Astrocyte of the spinal cord (primary cell): ENCODE measurements at places on chromosomes 7 and 10.

DNA sequence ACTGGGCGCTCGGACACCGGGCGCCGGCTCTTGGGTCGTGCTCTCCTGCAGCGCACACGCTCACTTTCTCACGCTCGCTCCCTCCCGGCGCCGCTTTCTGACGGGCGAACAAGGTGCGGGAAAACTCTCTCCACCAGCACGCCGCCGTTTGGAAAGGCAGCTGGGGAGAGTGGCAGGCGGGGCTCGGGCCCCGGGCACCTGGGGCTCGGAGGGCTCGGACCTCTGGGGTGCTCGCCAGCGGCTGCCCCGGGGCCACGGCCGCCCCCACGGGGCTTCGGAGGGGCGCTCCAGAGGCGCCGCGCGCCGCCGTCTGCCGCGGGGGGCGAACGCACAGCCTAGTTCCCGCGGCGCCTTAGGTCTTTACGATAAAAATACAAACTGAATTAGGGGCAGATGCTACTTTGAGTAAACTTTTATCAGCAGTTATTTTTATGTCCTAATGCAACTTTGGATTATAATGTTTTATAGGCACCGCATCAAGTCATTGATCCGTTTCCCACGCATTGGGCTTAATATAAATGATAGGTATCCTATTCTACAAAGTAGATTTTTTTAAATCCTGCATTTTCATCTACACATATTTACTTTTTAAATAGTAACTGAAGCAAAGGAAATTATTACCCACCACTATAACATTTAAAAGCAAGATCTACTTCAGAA lies 535 bp upstream of the EPC1 start:
- DNase-seq, result no peak

- peak; percentile 48 for DNase-seq
Measured at GRCh38 chr10:62992145-62992721, 140.9 kb upstream of the NRBF2 start.

DNA sequence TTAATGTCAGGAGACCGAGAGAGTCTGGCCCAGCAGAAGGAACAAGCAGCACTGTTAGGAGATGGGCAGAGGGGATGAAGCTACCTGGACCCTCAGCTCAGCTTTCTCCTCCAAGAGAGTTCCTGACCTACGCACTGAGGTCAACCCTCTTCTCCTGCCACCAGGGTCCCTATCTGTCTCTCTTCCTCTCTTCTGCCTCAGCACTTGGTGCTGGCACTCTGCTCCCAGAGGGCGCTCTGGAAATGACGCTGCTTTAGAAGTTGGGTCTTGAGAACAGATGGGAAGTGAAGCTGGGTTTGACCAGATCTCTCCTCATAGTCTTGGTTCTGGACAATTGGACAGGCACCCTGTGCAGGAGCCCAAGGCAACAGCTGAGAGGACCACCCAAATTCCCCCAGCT lies 216.0 kb upstream of the AGK start:
- DNase-seq, result no peak

- peak; percentile 80 for DNase-seq
Measured at GRCh38 chr7:30888747-30889146, 22.9 kb upstream of the AQP1 start.

- no peak for DNase-seq
Measured at GRCh38 chr10:11880151-11881029, 57.2 kb downstream of the PROSER2 start.

DNA sequence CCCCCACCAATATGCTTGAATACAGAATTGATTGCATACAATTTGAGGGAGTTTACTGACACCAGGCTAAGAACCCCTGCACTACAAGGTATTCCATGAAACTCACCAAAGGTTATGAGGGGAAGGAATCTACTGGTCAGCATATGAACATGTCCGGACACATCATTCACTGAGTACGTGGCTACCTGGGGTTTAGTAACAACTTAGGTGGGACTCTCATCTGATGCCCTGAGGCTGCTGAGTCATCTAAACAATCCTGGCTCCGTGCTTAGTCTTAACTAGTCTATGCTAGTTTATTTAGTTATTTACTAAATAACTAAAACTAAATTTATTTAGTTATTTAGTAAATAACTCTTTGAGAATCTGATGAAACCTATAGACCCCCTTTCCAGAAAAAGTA lies 11.3 kb downstream of the PI4K2A start:
- DNase-seq, result no peak

- no peak for DNase-seq
Measured at GRCh38 chr10:3178042-3178441, 5.5 kb upstream of the PITRM1 start.

- DNase-seq, result no peak
Measured at GRCh38 chr7:21947056-21947455, 1.4 kb upstream of the CDCA7L start.

- no peak for DNase-seq
Measured at GRCh38 chr7:149330914-149331567, 69.0 kb downstream of the ZNF783 start.

DNA sequence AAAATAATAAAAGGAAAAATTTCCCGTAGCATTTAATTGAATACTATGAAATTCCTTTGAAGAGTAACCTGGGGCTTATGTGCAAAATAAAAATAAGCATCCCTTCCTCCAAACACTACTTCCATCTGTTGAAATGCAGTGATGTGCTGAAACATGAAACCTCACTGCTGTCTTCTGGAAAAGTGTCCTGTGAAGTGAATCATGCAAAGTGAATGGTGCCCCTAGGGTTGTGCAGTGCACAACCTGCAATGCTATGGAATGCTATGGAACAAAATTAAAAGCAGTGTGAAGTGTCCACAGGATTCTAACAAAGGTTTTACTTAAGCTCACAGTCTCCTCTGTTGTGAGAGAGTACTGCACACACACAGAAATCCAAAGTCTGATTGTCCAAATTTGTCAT lies 480.9 kb downstream of the ETV1 start:
- peak; percentile 41 for DNase-seq

- DNase-seq, result no peak
Measured at GRCh38 chr10:11255796-11256444, 238.2 kb downstream of the CELF2 start.

GRCh38 chr7:157065046-157065445 lies 54.6 kb upstream of the MNX1 start:
- no peak for DNase-seq

- DNase-seq, result peak; percentile 85
Measured at GRCh38 chr7:10802526-10802925, 171.1 kb upstream of the PHF14 start.

DNA sequence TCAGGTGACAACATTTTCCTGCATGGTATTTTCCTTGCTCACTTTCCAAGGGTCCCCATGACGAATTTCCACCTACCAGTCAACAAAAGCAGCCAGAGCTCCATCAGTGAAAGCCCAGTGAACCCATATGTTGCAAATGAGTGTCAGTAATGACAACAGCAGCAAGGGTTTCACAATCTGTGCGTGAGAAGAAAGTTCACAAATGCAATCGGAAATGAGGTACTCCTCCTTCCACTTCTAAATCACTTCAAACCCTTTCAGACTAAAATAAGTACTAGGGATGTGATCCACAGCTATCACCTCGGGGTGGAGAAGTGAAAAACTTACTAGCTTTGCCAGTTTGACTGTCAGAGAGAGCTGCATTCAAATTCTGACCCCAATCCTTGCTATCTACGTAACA lies 55.6 kb upstream of the BET1 start:
- DNase-seq, result no peak

DNA sequence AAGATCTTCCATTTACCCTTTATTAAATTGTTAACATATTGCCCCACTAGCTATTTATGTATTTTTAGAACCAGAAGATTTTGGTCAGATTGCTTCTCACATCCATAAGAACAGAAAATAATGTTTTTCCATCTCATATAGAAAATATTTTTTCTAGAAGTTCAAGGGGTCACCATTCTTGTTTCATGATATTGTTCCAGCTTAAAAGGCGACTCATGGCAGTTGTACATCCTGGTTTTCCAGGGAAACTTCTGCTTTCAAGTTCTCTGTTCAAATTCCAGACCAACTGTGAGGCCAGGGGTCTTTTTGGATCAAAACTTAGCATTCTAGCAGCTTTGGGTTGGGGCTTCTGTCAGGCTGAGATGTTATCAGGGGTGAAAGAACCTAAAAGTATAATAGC lies 84.4 kb downstream of the LRRC4 start:
- no peak for DNase-seq

DNA sequence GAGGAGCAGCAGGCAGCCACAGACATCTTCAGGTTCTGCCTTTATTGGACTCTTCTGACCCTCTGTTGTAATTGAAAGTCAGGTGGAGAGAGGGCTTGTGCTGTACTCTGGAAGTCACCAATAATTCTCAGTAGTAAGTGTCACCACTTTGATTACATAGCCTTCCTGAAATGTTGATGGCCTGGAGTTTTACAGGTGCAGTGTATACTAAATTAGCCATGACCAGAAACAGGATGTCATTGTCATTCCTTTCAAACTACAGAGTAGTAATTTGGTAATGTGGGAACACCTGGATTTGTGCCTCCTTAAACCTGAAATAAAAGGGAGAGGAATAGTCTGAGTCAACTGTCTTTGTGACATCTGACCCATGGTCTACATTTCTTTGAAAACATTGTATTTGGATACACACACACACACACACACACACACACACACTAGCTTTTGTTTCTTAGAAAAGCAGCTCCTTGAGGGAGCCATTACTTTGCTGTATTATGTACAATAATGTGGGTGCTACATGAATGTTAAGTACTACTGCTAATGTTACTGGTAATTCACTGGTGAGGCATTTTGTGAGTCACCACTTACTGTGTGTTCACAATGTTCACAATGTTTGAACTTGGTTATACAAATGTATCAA lies 19.6 kb downstream of the ARL4A start:
- peak; percentile 68 for DNase-seq

DNA sequence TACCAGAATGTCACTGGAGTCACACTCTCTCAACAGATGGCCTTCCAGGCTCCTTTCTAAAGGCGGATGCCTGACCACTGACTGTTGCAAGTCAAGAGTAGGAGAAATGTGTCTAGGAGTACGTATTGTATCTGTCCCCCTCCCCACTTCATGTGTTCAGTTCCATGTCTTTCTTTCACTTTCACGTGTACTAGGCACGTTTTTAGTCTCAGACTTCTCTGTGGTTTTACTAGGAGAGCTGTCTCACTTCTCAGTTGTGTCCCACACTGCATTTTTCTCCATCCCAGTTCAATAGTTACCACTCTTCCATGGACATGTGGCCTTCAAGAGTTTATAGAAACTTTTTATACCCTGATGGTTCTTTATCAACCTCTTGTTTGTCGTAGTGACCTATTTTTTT lies 893.0 kb downstream of the NRG3 start:
- DNase-seq, result no peak

GRCh38 chr7:136139417-136139816 lies 162.3 kb upstream of the MTPN start:
- no peak for DNase-seq

DNA sequence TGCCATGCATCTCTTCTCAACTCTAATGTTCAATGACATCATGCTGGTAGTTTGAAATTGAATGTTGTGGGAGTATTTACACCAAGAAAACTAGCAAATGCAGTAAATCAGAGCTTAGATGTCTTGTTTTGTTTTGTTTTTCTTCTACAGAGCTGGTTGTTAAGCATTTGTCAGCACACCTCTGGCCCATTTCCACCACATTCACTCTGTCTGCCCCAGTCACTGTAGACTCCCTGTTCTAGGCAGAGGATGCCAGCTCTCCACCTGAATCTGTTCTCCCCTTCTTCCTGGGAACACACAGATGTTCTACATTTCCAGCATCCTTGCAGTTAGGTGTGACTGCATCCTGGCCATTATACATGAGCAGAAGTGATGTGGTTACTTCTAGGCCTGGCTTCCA lies 4.1 kb upstream of the ARHGAP22 start:
- DNase-seq, result no peak

DNA sequence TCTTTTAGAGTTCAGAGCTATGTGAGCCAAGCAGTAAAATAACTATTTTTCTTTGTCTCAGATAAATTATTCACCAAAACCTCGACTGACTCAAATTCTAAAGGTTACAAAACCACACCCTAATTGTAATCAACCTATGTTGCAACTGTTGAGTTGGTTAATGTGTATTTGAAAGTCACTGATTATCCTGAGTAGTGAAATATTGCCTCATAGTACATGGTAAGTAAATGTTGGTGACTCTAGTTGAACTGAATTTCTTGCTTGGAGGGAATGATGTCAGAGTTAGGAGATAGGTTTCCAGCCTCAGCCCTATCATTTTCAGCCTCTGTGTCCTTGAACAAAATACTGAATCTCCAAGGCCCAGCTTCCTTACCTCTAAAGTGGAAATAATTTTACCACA lies 3.0 kb upstream of the CYP2C18 start:
- DNase-seq, result no peak

- peak; percentile 32 for DNase-seq
Measured at GRCh38 chr10:89518108-89518507, 17.3 kb downstream of the SLC16A12 start.

- no peak for DNase-seq
Measured at GRCh38 chr10:132785723-132786475, at the start of gene NKX6-2. NKX6-2 (minus strand) TSS chr10:132786147; CDS start chr10:132785948, 199 bp downstream.

GRCh38 chr7:69545175-69545574 lies 53.1 kb upstream of the AUTS2 start:
- no peak for DNase-seq

DNA sequence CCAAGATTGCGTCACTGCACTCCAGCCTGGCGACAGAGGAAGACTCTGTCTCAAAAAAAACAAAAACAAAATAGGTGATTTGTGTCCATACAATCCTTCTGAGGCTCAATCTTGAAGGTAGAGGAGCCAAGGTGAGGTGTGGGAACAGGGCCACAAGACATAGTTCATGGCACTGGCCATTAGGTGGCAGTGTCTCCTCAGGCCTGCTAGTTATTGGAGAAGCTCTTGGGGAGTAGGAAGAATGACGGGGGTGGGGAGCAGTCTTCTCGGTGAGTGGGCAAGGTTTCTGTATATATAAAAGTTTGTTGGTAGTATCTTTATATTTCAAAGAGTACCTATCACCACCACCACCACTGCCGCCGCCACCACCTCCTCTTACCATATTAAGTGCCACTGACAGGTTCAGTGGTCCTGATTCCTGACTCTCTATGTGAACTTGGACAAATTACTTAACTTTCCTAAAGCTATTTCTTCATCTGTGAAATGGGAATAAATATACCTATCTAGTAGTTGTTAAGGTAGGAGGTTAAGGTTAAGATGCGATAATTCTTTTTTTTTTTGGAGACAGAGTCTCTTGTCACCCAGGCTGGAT lies 24.0 kb downstream of the CCSER2 start:
- DNase-seq, result peak; percentile 62

DNA sequence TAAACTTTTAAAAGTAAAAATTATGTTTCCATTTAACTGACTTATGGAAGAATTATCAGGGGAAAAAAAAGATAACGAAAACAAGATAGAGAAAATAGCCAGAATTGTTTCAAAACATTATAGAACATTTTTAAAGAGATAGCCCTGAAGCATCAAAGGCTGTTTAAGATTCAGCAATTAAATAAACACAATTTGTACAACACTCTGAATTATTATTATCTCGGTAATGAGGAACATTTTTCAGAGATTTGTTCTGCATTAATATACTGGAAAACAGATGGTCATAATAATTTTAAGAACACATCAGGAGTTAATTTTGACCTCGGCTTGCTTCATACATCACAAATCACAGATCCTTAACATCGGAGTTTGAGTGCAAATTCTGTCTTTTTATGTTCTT lies 643.8 kb downstream of the SORCS1 start:
- DNase-seq, result no peak
